ENCODE measurements at places on chromosomes 1 and 21.

GRCh38 chr1:18743233-18743632 is 112.6 kb downstream of the PAX7 start:
- DNase-seq = no peak

DNA sequence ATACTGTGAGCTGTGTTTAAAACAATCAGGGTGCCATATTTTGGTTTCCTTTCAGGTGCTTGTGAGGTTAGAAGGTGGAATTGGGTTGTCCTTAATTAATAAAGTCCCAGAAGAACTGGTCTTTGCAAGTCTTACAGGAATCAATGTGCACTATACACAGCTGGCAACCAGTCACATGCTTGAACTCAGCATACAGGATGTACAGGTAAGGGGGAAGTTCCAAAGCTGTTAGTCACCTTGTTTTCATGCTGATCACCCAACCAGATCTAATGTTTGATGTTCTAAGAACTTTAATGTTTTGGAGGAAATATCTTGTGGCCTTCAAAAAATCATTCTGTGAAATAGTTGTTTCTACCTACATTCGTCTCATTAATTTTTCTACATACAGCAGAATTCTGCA is 156.3 kb downstream of the VPS13D start:
- no peak for DNase-seq

DNA sequence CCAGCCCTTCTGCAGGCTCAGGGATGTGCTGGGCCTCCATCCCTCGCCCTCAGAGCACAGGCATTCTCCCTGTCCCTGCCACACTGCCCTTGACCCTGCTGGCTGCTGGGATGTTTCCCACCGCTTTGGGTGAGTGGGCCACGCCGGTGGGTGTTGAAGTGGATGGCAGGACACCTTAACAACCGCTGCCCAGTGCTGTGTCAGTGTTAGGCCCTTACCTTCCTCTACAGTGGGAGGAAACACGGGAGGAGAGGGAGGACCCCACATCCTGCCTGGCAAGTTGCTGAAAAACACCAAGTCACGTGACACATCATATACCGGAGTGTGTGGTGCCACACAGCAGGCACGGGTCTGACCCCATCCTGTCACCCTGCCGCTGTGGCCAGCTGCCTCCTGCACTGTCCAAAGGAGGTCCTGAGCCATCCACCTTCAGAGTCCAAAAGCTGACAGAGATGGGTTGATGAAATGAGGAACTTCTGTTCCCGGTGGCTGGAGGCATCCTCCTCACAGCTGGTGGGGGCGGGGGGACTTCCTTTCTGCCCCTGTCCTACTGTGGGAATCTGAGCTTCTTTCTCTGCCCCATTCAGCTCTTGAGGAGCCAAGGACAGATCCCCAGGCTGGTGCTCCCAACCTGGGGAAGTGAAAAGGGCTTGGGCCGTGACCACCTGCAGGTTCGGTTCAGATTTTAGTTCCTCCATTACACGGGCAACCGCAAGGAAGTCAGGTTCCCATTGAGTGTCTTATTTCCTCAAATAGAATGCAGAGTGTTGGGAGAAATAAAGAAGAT is 3.2 kb upstream of the THEMIS2 start:
- DNase-seq = no peak

- DNase-seq = peak; percentile 29
Observed at GRCh38 chr1:26541816-26542711, 12.5 kb downstream of the RPS6KA1 start.

Data from SJSA1 (cell line).